ENCODE measurements at places on chromosomes 12 and 14.

- no peak for DNase-seq
Observed at GRCh38 chr12:111411185-111411764, 5.6 kb downstream of the SH2B3 start.

GRCh38 chr12:76074701-76075336 is 9.7 kb downstream of the NAP1L1 start:
- peak; percentile 10 for DNase-seq

GRCh38 chr12:20463913-20464524 is 95.7 kb downstream of the PDE3A start:
- peak; percentile 20 for DNase-seq

DNA sequence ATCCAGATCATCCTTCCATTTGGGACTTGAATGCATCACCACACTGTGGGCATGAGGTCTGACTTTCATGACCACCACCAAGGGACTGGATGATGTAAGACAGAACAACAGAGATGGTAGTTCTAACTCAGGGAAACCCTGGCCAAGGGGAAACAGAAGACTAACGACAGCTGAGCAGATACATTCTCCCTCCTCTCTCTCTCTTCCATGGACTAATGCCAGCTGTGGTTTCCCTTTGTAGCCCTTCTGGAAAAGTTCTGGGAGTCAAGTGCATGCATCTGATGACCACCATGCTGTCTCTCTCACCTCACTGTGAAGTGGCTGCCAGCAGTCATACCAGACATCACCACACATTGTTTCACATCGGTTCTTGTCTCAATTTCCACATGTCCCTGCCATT is 3.4 kb downstream of the TAS2R30 start:
- DNase-seq = no peak

DNA sequence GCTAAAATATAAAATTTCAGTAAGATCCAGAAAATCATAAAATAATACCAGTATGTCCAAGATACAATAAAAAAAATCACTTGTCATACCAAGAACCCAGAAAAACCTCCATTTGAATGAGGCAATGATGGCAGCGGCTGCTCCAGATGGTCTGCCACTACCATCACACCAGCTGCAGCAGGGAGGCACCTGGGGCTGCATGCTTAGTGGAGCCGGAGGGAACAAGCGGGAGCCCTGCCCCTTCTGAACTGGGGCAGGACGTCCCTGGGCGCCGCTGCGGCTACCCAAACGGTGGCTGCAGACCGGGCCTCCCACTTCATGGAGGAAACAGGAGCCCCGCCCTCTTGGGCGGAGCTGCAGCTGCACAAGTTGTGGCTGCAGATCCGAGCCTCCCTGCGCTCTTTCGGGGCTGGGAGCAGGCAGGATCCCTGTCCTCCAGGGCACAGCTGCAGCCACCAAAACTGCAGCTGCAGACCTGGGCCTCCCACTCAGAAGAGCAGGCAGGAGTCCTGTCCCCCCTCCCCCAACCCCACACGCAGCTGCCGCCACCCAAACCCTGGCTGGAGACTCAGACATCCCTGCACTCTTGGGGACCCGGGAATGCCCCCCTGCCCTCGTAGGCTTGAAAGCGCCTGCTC is 36.1 kb upstream of the OR5AU1 start:
- peak; percentile 39 for DNase-seq

GRCh38 chr12:101946233-101946611 is 68.8 kb downstream of the DRAM1 start:
- DNase-seq = no peak

GRCh38 chr12:59500915-59501314 is 94.9 kb upstream of the SLC16A7 start:
- no peak for DNase-seq

GRCh38 chr14:45641541-45641940 is 388.5 kb upstream of the MIS18BP1 start:
- DNase-seq = no peak

GRCh38 chr12:89890161-89890560 is 181.5 kb upstream of the ATP2B1 start:
- DNase-seq = no peak

GRCh38 chr12:93358058-93358457 is 19.7 kb upstream of the NUDT4 start:
- DNase-seq = no peak

- no peak for DNase-seq
Observed at GRCh38 chr12:84572196-84572595, 340.4 kb downstream of the SLC6A15 start.

GRCh38 chr12:122064025-122064777 is 14.4 kb upstream of the MLXIP start:
- peak; percentile 100 for DNase-seq

- no peak for DNase-seq
Observed at GRCh38 chr12:128905003-128905544, 51.8 kb downstream of the GLT1D1 start.

GRCh38 chr14:92641306-92641705 is 107.1 kb downstream of the LGMN start:
- DNase-seq = no peak

- DNase-seq = peak; percentile 36
Observed at GRCh38 chr12:19482551-19483109, 43.3 kb downstream of the AEBP2 start.

GRCh38 chr12:117350140-117350539 is 11.3 kb downstream of the NOS1 start:
- DNase-seq = no peak

DNA sequence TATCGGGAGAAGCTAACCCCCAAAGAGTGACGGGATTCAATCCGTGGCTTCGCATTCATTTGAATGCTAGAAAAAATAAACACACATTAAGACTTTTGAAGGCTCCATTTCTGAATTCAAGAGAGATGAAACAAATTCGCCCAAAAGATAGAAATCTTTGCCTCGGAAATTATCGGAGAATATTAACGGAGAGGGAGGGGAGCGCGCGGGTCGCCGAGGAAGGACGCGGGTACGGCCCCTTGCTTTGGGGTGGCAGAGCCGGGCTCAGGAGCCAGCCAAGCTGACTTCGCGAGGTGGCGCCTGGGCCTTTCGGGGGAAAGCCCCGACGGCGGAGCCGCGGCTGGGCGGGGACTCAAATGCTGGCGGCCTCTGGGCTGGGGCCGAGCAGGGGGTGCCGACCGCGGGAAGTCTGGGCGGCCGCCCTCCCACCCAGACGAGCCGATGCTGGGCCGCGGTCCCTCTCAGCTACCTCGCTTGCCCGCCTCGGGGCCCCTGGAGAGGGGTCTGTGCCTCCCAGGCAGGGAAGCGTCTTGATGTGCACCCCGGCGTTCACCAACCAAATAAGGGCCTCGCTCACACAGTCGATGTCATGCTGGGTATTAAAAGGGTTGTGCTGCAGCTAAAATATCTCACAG is 14.7 kb downstream of the NKX2-1 start:
- no peak for DNase-seq

DNA sequence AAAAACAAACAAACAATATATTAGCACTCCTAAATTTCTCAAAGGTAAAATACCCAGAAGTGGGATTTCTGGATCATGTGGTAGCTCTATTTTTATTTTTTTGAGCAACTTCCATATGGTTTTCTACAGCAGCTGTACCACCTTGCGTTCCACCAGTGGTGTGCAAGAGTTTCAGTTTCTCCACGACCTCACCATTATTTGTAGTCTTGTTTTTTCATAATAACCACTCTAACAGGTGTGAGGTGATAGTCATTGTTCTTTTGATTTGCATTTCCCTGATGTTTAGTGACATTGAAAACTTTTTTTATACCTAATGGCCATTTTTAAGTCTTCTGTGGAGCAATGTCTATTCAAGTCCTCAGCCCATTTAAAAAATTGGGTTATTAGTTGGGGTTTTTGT is 127.3 kb upstream of the SLC38A2 start:
- no peak for DNase-seq

DNA sequence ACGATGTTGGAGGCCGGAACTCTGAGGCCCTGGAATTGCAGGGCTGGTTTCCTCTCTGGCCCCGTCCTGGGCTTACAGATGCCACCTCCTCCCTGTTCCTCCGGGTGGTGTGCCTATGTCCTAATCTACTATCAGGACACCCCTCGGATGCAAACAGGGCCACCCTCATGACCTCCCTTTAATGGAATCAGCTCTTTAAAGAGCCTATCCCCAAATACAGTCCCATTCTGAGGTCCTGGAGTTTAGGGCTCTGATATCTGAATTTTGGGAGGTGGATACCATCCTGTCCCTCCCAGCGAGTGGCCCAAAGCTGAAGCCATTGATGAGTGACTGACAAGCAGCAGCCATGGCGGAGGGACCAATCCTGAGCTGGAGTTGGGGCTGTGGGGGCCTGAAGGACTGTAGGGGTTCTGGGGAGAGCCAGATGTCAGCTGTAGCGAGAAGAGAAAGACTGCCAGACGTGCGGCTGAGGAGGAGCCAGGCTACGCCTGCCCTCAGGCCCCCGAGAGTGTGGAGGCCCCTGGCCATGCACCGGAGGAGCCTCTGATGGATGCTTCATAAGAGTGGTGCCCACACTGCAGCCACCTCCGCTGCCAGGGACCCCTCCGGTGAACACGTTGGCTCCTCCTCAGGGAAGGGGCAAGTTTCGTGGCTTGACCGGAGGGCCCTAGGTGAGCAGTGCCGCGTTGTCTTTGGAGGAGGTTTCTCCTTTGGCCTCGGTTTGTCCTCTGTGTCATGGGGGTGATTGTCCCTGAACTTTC is 100.2 kb downstream of the KIF26A start:
- DNase-seq = no peak

DNA sequence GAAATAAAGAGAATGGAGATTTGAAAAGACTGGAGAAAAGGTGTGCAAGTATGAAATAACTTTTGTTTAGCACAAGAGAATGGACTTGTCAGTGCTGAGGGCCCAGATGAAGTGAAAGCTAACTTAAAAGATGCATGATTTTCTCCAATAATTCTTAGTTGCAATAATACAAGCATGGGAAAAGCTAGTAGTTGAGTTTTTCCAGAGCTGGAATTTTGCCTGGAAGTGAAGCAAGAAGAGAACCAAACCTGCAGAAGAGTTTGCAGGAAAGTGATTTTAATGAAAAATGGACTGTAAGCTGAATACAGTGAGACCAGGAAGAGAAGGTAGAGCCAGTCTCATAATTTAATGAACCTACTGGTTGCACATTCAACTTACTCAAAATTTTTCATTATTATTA is 69.3 kb upstream of the FSCB start:
- no peak for DNase-seq

DNA sequence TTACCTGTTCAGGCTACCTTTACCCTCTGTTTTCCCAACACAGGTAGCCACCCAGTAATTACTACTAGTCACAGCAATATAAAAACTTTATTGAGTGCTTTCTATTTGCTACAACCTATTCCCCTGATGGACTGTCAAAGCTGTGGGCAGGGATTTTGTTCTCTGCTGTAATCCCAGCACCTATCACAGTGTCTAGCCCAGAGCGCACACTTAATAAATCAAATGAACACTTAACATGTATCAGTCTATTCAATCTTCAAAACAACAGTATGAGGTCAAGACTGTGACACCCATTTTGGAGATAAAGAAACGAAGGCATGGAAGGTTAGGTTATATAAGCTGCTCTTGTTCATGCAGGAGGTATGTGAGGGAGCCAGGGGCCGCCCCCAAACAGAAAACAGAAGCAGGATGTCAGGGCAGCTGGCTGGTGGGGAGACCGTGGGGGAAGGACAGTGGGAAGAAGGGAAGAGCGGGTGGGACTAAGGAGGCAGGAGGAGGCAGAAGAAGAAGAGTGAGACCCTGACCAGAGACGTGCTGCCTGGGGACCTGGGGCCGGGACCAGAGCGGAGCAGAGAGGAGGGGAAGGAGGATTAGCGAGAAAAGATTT is 1.7 kb downstream of the TNFRSF1A start:
- DNase-seq = peak; percentile 88

DNA sequence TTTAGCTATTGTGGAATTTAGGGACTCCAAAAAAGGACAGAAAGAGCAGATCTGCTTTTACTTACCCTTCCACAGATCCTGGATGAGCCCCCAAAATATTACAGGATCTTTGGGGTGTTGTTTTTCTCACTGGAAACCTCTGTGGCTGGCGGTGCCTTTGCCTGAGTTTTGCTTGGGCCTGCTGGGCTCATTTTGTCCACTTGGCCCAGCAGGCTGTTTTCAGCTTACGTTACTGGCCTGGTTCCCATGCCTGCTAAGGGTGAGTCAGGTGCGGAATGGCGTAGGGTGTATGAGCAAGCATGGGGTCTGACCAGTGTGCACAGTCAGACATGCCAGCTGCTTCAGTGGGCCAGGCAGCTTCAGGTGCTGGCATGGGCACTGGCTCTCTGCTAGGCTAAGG is 45.8 kb downstream of the HSD17B6 start:
- DNase-seq = no peak

DNA sequence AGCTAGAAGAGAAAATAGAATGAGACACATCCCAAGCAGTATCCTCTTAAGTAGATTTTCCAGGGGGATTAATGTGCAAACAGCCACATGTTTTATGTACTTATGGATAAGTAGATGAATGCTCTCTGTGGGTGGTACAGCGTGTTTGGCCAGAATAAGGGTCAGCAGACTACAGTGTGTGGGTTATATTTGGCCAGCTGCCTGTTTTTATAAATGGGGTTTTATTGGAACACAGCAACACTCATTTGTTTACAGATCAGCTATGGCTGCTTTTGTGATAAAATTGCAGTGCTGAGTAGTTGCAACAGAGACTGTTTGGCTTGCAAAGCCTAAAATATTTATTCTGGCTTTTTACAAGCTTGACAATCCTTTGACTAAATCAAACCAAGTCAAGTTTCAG is 780.2 kb upstream of the SEL1L start:
- DNase-seq = no peak

- no peak for DNase-seq
Observed at GRCh38 chr14:94561656-94562010, 391 bp downstream of the SERPINA4 start.

- no peak for DNase-seq
Observed at GRCh38 chr14:101594511-101595148, 33.3 kb downstream of the DIO3 start.

GRCh38 chr12:89108265-89108664 is 244.0 kb downstream of the DUSP6 start:
- DNase-seq = no peak

DNA sequence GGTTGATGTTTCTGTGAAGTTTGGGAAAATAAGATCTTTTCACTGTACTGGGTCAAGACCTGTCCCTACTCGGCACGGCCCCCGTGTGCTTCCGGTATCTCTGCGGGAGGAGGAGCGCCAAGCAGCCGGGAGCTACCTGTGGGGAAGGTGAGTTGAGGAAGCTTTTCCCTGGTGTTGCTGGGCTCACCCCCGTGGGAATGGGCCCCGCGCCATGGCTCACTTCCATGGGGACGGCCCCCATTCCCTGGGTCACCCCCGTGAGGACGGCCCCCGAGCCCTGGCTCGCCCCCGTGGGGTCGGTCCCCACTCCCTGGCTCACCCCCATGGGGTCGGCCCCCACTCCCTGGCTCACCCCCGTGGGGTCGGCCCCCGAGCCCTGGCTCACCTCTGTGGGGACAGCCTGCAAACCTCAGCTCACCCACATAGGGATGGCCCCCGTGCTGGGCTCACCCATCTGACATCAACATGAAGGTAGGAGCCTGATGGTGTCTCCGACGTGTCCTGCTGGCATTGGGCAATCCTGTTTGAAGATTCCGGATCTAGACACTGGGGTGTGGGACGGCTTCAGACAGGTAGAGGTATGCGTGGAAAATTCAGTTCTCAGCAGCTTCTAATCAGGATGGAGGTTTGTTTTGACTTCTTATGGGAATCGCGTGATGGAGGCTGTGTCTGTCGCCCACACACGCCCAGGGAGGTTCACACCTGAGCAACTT is 9.1 kb downstream of the LRCOL1 start:
- no peak for DNase-seq

- DNase-seq = no peak
Observed at GRCh38 chr14:92108345-92109254, 2.2 kb upstream of the ATXN3 start.

- peak; percentile 64 for DNase-seq
Observed at GRCh38 chr14:71062581-71063303, 155.5 kb downstream of the PCNX1 start.

- DNase-seq = no peak
Observed at GRCh38 chr14:60204104-60204842, 39.1 kb upstream of the DHRS7 start.

Measured in fibroblast of villous mesenchyme (primary cell).